Body of pancreas (tissue), 4 donors: ENCODE measurements at places on chromosomes 1 and 21. TPM values are rescaled to one million over a fixed set of nuclear protein-coding genes. Genes with fewer than 3 reads are reported as not detected.

Gene PTPRU
- total RNA-seq: 40.2 TPM

Gene ERICH3
- not detected for total RNA-seq

Gene CYP4X1
- total RNA-seq: 14.2 TPM

Gene PRAMEF10
- total RNA-seq: not detected

Gene SH2D2A
- not detected for total RNA-seq

Gene GPR61
- total RNA-seq: not detected

Gene GSTM5
- 1.8 TPM for total RNA-seq

Gene OR2AK2
- total RNA-seq: not detected

Gene SAMD11
- total RNA-seq: 2.1 TPM

Gene SDE2
- 13.7 TPM for total RNA-seq

Gene SPATA17
- total RNA-seq: 0.52 TPM

Gene CFAP126
- total RNA-seq: not detected

Gene LHX8
- total RNA-seq: not detected

Gene IL19
- total RNA-seq: not detected

Gene RGS4
- total RNA-seq: 0.33 TPM

Gene SOAT1
- 19.1 TPM for total RNA-seq

Gene HSD3B2
- not detected for total RNA-seq

DNA sequence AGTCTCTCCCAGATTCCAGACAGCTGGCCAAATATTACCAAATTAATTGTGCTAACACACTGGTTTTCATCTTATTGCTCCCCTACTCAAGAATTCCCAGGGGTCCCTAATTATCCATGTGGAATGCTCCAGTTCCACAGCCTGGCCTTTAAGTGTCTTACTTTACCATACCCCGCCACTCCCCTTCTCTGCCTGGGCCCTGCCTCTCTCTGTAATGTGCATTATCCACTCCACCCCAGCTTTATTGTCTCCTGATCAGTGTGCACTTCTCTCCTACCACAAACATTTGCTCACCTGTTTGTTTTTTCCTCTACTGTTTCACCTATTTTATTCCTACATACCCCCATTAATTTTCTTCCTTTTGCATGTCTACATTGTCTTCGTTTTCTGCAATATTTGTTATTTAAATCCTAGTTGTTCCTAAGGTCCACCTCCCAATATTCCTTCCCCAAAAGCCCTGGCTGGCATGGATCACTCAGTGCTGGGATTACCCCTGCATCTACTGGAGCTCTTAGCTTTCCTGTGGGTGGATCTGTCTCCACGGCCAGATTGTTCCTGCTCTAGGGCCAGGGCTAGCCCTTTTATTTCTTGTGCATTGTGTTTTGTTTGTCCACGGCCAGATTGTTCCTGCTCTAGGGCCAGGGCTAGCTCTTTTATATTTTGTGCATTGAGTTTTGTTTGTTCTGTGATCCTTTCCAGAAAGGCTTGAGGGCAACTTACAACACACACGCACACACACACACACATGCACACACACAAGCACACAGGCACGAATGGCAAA is 33.4 kb upstream of the ATP1B1 start:
- no peak for DNase-seq

- no peak for DNase-seq
Measured at GRCh38 chr1:7403265-7404045, 367.6 kb upstream of the VAMP3 start.

GRCh38 chr21:31932470-31932764 is 59.6 kb downstream of the HUNK start:
- no peak for DNase-seq

DNA sequence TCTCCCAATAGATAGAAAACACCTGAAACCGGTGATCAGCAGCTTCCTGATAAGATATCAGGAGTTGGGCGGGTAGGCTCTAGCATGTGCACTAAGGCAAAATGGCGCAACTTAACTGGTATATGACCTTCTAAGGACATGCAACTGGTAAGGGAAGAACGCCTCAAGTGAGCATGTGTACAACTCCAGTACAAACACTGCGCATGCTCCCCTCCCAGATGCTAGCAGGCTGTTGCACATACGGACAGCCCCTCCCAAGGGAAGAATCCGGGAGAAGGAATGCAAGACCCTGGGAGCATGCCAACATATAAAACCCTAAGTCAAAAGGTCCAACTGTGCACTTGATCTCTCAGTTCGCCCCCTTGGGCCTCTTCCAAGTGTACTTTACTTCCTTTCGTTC is 110.8 kb downstream of the TSEN15 start:
- DNase-seq: no peak

- DNase-seq: no peak
Measured at GRCh38 chr1:10911490-10912166, 100.8 kb upstream of the TARDBP start.

GRCh38 chr1:76084029-76084627 is 9.6 kb downstream of the ST6GALNAC3 start:
- peak; percentile 49 for DNase-seq

GRCh38 chr1:15188678-15189077 is 35.1 kb downstream of the TMEM51 start:
- DNase-seq: no peak

- DNase-seq: no peak
Measured at GRCh38 chr1:23776217-23776616, 2.0 kb upstream of the PITHD1 start.

- DNase-seq: no peak
Measured at GRCh38 chr1:116777831-116778830, 23.9 kb downstream of the CD2 start.

DNA sequence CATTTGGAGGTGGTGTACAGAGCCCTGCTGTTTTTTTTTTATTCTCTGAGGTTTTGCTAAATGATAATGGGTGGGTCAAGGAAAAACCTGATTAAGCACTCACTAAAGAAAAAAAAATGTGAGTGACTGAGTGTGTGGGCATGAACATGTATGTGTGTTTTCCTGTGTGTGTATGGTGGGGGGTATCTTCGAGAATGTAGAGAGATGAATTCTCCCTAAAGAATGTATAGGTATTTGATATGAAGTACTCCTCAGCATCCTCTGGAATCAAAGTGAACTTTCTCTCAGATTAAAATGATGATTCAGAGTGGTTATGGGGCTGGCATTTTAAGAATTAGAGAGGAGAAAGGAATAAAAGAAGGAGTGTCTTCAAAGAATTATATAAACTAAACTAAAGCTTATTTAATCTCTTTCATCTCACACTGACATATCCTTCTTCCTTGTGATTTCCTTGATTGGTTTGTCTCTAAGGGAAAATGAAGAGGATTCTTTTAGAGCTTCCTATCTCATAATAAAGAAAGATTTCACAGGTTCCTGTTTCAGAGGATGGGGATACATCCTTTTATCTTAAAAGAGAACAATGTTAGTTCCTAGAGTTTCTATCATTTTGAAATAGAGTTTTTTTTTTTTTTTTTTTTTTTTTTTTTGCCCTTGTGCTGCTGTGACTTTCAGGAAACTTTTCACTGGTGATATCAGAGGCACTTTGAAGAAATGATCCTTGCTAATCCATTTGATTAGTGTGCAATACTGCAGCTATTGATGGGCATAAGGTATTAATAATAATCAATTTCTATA is 23.9 kb downstream of the S1PR1 start:
- no peak for DNase-seq

DNA sequence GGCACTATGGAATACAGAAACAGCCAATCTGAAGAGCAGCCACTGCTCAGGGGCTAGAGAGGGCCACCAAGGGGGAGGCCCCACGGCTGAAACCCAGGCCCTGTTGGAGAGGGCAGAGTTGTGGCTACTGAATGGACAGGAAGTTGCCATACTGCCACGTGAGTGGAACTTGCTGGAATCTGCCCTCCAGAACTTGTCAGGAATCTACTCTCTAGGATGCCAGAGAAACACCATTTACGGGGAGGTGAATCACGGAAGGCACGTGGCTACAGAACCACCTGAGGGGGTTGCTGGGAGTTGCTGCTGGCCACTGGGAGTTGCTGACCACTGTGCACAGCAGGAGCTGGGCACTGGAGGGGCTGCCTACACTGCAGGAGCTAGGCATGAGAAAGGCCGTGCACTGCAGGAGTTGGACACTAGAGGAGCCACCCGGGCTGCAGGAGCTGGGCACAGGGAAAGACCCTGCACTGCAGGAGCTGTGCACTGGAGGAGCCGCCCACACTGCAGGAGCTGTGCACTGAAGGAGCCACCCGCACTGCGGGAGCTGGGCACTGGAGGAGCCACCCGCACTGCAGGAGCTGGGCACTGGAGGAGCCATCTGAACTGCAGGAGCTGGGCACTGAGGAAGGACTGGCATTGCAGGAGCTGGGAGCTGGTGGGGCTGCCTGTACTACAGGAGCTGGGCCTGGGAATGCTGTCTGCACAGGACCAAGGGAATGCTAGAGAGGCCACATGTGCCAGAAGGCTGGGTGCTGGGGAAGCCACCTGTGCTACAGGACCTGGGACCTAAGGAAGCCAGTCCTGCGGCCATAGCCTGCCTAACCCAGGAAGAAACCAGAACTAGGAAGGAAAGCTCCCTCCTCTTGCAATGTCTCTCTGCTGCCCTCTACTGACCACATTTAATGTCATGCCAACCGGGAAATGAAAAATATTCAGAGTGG is 343.4 kb downstream of the MATN1 start:
- DNase-seq: peak; percentile 66

DNA sequence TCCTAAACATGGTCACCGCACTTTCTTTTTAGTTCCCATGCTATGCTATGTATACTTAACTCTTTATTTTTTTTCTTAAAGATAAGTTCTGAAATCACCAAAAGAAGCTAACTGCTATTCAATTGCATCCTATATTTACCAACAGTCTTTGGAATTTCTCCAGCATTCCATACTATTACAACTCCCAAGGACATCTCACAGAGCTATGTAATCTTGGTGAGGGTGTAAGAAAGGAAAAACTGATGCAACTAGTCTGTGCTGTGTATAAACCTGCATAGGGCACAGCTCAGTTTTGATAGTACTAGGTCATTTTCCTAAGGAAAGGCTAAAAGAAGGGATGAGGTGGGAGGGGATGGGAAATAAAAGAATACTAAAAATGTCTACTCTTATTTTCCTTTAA is 78.0 kb downstream of the PTPN14 start:
- DNase-seq: no peak

GRCh38 chr1:15899266-15899665 is 51.8 kb downstream of the SPEN start:
- DNase-seq: no peak

- no peak for DNase-seq
Measured at GRCh38 chr1:161731981-161732718, 10.8 kb downstream of the FCRLB start.

DNA sequence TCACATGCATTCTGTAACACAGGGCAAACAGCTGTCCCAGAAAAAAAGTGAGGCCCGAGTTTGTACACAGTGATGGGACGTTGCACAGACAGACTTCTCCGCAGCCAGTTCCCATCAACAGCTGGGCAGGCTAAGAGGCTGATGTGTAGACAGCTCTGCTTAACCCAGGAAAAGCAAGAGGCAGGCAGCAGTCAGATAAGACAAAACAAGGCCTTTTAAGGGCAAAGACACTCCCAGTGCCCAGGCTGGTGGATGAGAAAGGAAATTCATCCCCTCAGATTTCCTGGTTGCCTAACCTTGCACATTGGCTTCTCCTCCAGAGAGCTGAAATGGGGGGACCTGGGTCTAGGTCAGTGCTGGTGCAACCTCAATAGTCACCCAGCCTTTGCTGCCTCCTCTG is 17.2 kb upstream of the PHLDA3 start:
- no peak for DNase-seq

DNA sequence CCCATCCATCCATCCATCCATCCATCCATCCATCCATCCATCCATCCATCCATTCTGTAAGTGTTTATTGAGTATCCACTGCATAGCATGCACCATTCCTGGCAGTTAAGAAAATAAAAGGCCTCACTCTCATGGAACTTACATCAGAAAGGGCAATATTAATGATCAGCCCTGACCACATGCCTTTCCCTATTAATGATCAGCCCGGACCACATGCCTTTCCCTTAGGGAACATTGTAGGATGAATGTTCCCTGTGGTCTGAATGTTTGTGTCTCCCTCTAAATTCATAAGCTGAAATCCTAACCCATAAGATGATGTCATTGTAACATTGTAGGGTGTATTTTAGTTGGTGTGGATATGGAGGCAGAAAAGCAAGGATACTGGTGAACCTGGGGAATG is 365.8 kb downstream of the KIF26B start:
- DNase-seq: no peak

DNA sequence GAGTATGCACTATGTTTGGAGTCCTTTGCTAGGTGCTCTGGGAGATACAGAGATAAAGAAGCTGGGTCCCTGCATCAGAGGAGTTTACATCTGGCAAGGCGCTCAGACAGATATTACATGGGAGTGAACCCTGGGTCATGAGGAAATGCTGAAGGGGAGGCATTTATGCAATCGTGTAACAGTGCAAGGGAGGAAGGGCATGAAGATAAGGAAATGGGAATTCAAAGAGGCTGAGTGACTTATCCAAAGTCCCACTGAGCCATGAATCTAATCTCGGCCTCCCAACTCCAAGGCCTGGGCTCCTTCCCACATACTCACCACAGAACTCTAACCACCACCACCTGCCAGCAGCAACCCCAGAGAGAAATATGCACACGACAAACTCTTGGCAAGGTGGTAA is 51.6 kb downstream of the FAM163A start:
- DNase-seq: no peak

- no peak for DNase-seq
Measured at GRCh38 chr1:184555665-184556641, 169.1 kb downstream of the C1orf21 start.

GRCh38 chr21:43306911-43307676 is 119.8 kb downstream of the SIK1 start:
- peak; percentile 53 for DNase-seq

- DNase-seq: no peak
Measured at GRCh38 chr1:32496127-32496526, 31.3 kb downstream of the ZBTB8B start.

DNA sequence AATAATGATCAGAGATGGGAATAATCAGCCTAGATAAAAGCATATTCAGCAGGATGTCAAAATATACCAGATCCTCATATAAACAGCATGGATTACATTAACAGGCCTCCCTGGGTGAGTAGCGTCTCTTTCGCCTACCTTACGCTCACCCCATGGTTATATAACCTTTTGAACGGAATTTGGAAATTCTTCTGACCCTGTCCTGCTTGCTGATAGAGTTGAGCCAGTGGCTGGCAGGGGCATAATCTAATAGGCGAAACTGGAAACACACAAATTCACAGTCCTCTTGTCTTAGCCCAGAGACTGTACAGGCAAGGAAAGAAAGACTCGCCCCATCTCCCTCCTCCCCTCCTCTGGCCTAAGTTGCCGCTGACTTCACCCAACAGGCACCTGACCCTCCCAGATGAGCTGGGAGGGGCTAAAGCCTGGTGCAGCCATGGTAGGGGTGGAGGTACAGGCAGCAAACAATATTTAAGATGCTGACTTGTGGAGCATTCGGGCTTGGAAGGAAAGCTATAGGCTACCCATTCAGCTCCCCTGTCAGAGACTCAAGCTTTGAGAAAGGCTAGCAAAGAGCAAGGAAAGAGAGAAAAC is at the start of gene ANGPTL7:
Gene ANGPTL7 (plus strand): TSS at position 498 of the 594 bp plus-strand sequence. CDS start 225 bp downstream, outside the sequence.
- DNase-seq: no peak

- peak; percentile 53 for DNase-seq
Measured at GRCh38 chr1:83692524-83693381, 306.2 kb downstream of the TTLL7 start.

- DNase-seq: no peak
Measured at GRCh38 chr1:99407018-99407417, 142.7 kb downstream of the PLPPR4 start.

- DNase-seq: no peak
Measured at GRCh38 chr1:157042846-157043245, 2.7 kb downstream of the ARHGEF11 start.
